GM23338 (cell line): ENCODE measurements at places on chromosomes 12 and 14. TPM values are rescaled to one million over a fixed set of nuclear protein-coding genes. Genes with fewer than 3 reads are reported as not detected.

Gene TAS2R14
- 4.9 and 5.9 TPM in 2 replicates for total RNA-seq

Gene POTEG
- not detected in 2 replicates for total RNA-seq

Gene AQP5
- 2.2 and 2.7 TPM in 2 replicates for total RNA-seq

Gene GALNT4
- total RNA-seq: 2.4 and 3.0 TPM in 2 replicates

Gene PROX2
- 0.31 TPM in 1 of 2 replicates, not detected in the other for total RNA-seq

Gene CCDC184
- total RNA-seq: 2.8 and 3.7 TPM in 2 replicates

Gene ARF6
- total RNA-seq: 60.1 and 73.1 TPM in 2 replicates

Gene COX8C
- not detected in 2 replicates for total RNA-seq

Gene ANKRD52
- 25.2 and 25.6 TPM in 2 replicates for total RNA-seq

Gene KRT81
- total RNA-seq: not detected in 2 replicates

Gene CD163
- total RNA-seq: 0.04 TPM in 1 of 2 replicates, not detected in the other

Gene RBM19
- 44.3 and 56.7 TPM in 2 replicates for total RNA-seq

Gene ABCC9
- 0.04 TPM in 1 of 2 replicates, not detected in the other for total RNA-seq

Gene DLST
- total RNA-seq: 102 and 106 TPM in 2 replicates
